ENCODE measurements at places on chromosomes 4 and X. TPM values are rescaled to one million over a fixed set of nuclear protein-coding genes. Genes with fewer than 3 reads are reported as not detected.

GCNA gene
- total RNA-seq, result 0.66 TPM

NHSL2 gene
- total RNA-seq, result 0.39 TPM

NLRP2B gene
- total RNA-seq, result not detected

MAGEB17 gene
- total RNA-seq, result not detected

COX7B2 gene
- not detected for total RNA-seq

COL25A1 gene
- not detected for total RNA-seq

DNA sequence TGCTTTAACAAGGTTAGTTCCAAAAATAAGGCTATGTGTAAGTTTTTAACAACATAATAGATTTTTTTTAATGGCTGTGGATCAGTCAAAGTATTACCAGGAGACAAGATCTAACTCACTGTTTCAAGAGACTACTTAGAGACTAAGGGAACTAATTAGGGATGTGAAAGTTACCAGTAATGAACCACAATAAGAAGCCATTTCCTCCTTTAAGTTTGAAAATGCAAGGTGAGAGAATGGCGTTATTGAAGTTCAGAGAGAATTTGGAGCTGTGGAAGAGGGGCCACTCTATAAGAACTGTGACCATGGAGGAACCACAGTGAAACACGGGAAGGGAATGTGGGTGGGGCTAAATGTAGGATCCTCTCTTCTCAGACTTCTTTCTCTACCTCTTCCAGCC is 624.2 kb downstream of the GLUD2 start:
- no peak for DNase-seq

- no peak for DNase-seq
Measured at GRCh38 chrX:21757960-21758359, at the start of gene SMPX. Gene SMPX, minus strand, starts transcription at chrX:21758116. Its CDS starts 3,826 bp downstream, at chrX:21754290.

DNA sequence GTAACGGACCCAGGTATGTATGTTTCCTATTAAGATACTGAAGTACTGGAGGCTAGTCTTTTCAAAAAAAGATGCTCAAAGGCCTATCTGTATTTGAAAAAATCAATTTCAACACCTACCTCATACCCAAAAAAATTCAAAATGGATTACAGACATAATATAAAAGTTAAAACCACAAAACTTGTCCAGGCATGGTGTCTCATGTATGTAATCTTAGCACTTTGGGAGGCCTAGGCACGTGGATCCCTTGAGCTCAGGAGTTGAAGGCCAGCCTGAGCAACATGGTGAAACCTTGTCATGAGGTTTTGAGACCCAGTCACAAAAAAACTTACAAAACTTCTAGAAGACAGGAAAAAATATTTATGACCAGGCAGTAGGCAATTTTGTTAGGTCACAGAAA is 16.7 kb downstream of the RBMX start:
- no peak for DNase-seq

DNA sequence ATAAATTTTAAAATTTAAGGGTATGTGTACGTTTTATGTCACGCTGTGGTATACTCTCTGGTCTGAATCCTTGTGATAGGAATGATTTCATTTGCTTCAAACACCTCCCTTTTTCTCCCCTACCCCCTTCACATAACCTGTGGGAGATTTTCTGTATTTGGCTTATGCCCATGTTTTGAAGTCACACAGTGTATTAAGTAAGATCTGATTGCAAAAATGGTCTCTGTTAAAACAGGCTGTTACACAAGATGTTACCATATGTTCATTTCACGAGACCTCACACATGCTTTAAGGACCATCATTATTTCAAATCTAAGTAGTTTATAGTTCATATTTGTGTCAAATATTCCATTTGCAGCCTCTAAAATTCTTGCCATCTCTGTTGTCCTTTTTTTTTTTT is 63.5 kb downstream of the TMEM131L start:
- no peak for DNase-seq

DNA sequence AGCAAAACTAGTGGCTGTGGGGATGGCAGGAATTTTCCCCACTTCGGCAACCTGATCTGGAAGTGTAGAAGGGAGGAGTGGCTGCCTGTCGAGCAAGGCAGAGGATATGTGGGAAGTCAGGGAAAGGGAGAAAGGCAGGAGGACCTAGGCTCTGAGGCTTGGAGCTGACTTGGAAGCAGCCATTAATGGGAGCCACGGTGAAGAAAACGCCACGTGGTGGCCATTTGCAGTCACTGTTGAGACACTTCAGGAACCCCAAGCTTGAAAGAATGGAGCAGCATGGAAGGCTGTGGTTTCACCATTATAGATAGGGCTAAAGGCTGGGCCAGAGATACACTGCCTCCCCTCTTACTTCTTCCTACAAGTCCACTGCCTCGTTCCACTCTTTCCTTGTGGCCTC is 41.8 kb upstream of the MAML3 start:
- no peak for DNase-seq

GRCh38 chr4:102411408-102411807 is 66.1 kb upstream of the SLC39A8 start:
- DNase-seq, result no peak

- no peak for DNase-seq
Measured at GRCh38 chr4:3529363-3529762, 2.9 kb downstream of the LRPAP1 start.

GRCh38 chr4:153747406-153747955 is 12.3 kb downstream of the RNF175 start:
- no peak for DNase-seq

DNA sequence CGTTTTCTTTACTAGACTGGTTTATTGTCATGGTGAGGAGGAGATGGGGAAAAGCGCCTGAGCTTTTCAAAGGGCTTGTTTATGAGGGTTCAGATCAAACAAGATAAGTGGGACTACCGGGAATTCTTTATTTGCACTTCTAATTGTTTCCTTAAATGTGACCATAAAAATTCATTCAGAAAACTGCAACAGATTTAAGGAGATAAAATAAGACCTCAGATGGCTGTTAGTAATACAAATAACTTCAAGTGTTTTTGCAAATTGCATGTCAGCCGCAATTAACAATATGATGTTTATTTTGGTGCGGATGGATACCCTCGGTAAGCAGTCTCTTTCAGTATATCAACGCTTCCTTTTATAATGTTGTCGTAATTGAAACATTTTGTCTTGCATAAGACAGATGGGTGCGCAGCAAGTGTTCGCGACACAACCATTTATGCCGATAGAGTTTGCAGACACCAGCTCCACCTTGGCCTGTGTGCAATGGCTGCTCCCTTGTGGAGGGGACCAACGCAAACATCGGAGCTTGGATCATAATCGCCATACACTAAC is 151.0 kb downstream of the C4orf33 start:
- no peak for DNase-seq

DNA sequence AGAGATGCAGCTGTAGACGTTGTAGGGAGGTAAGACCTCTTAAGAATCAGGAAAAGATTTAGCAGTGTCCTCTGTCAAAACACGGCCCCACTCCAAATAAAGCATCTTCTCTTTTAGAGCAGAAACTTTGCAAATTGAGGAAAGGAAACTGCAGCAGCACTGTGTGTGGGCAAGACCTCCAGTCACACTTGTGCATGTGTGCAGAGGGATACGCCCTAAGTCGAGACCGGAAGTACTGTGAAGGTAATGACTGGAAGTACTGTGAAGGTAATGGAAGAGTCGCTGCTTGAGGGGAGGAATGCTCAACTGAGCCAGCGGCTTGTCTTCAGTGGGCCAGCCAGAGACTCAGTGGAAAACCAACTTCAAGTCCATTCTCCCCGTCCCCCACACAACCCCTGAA is 46.5 kb downstream of the EGF start:
- DNase-seq, result no peak

- no peak for DNase-seq
Measured at GRCh38 chrX:11429538-11430085, 136.4 kb downstream of the AMELX start.
